ENCODE measurements at places on chromosomes 16 and 17.

- DNase-seq: no peak
These were observed 210.6 kb upstream of the CDH5 start for GRCh38 chr16:66155933-66156332.

DNA sequence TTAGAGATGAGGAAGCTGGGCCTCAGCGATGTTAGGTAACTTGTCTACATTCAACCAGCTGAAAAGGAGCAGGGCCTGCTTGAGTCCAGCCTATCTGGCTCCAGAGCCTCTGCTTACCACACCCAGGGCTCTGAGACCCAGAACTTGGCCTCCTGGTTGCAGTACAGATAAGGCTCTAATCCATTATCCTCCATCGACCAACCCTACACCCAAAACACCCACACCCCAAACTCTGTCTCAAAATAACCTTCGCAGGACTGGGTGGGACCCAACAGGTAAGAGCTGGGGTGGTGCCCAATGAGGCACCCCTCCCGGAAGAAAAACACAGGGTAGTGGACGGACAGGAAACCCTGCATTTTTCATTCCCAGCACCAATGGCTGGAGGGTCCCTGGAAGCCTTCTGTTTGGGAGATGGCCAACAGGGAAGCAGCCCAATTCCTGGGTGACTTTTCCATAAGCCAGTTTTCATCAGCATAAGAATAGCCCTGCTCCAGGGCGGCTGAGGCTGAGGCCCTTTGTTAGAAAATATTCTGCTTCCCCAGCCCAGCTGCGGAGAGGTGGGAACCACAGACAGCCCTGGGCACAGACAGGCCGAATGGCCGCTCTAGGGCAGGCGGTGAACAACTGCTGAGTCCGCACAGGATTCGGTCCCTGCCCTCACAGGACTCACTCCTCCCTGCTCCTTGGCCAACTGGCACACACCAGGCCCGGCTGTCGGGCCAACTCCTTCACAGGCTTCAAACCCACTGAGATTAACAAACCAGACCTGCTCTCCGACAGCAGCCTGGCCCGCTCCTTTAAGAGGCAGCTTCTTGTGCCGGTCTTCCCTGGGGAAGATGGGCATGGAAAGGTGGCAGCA is 9.8 kb downstream of the SMIM5 start:
- no peak for DNase-seq

- no peak for DNase-seq
These were observed 273.5 kb upstream of the RPL38 start for GRCh38 chr17:73929860-73930430.

DNA sequence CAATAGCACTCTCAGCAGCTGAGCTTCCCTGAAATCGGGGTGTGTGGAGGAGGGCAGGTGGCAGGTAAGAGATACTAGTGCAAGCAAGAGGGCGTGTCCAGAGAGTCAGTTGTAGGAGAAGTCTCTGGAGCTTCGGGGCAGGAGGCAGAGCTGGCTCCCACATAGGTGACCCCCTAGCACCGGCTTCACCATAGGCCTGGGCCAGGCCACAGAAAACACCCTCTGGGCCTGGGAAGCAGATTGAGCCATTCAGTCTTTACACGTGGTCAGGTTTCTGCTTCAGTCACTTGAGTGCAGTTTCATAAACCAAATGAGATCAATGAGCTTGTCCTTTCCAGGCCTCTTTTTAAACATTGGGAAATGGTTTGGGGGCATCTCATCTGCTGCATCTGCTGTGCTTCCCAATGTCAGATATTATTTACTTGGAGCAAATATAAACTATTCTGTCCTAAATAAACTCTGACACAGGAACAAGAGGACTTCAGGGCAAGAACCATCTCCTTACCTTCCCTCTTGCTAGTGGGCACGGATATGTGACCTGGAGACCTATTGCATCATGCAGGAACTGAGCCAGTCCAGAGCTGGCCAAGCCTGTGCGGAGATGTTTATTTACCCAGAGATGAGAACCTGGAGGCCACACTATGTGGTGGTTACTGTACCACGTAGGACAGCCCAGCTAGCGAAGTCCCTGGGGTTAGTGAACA is 16.1 kb downstream of the CCR7 start:
- DNase-seq: no peak

GRCh38 chr17:40251576-40251975 is 32.5 kb downstream of the WIPF2 start:
- DNase-seq: no peak
